ENCODE measurements at places on chromosomes 7 and 10. TPM values are rescaled to one million over a fixed set of nuclear protein-coding genes. Genes with fewer than 3 reads are reported as not detected.

DNA sequence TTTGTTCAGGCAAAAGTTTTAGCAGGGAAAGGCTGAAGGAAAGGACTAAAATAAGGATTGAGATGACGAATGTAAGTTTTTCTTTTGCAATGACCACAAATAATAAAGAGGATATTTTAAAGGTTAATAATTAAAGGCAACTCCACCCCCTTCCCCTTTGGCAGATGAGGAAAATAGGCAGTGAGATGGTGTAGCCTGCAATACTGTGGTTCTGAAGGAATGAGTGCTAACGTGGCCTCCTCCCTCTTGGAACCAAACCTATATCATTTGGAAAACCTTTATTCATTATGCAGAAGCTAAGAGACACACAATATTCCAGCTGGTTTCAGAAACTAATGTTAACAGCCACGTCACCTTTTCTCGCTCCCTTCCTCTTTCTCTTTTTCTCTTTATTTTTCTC, 70.9 kb upstream of the COL1A2 start:
- DNase-seq: no peak

DNA sequence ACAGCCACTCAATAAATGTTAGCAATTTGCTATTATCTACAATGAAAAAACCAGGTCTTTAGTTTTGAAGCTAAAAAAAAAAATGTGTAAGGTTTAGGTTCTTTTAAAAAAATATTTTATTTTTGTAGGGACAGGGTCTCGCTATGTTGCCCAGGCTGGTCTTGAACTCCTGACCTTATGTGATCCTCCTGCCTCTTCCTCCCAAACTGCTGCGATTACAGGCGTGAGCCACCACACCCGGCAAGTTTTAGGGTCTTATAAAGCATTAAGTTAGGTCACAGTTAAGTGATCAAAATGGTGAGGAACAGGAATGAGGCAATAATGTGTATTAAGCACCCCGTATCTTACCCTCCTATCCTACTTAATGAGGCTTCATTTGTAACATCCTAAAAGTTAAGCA, 774 bp downstream of the SEM1 start:
- DNase-seq: no peak

ADGRA1 gene
- 1.1 TPM for total RNA-seq

LRRC17 gene
- 2.3 TPM for total RNA-seq

- DNase-seq: no peak
These were observed 12.2 kb downstream of the PDE1C start for GRCh38 chr7:32058002-32058401.
